ENCODE measurements at places on chromosomes 13 and 19.

GRCh38 chr13:46964789-46965527 lies 68.1 kb upstream of the HTR2A start:
- DNase-seq: no peak

- no peak for DNase-seq
These were observed 184.8 kb downstream of the TEX29 start for GRCh38 chr13:111505175-111505777.

GRCh38 chr19:55165952-55166529 lies 372 bp downstream of the DNAAF3 start:
- peak; percentile 38 for DNase-seq

- peak; percentile 83 for DNase-seq
These were observed 8.9 kb downstream of the ISYNA1 start for GRCh38 chr19:18428787-18429674.

GRCh38 chr19:17755977-17756670 lies 4.8 kb downstream of the FCHO1 start:
- peak; percentile 68 for DNase-seq

DNA sequence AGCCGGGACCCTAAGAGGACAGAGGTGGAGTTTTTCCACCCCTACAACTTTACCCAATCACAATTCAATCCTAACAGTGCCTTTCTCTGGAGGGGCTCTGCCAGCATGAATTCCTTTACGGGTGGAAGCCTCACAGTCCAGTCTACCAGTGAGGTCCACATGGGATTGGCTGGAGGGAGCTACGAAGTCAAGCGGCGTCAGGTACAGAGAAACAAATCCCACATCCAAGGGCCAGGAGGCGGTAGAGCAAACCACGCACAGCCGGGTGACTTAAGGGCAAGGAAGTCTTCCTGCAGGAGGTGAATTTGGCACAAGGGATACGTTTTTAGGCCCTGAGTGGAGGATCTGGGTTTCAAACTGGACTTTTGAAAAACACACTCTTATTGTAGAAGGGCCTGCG lies 199.6 kb downstream of the UQCRFS1 start:
- no peak for DNase-seq

GRCh38 chr13:41386211-41386610 lies 71.1 kb upstream of the RGCC start:
- no peak for DNase-seq

- DNase-seq: no peak
These were observed 7.4 kb upstream of the TBXA2R start for GRCh38 chr19:3613818-3614661.

DNA sequence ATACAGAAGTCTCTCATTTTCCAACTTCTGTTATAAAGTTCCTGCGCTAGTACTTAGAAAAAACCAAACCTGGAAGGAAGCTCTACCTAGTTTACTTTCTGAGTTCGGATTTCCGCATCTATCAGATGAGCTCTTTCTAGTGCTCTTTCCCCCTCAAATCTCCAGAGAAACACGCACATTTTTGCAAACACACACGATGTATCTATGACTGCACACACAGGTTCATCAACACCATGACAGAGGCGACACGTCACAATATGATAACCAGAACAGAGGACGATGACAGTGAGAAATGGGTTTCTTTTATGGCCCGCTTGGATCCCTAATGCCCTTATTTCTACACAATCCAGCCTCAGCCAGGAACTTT lies 629 bp upstream of the LRRC63 start:
- DNase-seq: peak; percentile 1

DNA sequence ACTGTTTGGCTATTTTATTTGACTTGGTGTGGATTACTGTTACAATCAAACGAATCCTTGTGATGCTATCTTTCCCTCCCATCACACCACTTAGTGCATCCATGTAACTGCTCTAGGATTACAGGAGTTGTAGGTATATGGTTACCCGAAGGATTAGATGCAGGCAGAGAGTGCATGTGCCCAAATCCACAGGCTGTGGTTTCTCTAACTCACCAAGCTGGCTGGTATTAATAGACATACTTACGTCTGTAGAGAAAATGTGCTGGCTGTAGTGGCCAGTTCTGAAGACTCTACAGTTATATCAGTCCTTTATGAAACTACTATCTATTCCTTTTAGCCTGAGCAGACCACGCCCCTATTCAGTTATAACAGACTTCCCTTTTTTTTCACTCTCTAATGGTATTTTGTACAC lies 1.1 kb upstream of the HMGB1 start:
- no peak for DNase-seq

DNA sequence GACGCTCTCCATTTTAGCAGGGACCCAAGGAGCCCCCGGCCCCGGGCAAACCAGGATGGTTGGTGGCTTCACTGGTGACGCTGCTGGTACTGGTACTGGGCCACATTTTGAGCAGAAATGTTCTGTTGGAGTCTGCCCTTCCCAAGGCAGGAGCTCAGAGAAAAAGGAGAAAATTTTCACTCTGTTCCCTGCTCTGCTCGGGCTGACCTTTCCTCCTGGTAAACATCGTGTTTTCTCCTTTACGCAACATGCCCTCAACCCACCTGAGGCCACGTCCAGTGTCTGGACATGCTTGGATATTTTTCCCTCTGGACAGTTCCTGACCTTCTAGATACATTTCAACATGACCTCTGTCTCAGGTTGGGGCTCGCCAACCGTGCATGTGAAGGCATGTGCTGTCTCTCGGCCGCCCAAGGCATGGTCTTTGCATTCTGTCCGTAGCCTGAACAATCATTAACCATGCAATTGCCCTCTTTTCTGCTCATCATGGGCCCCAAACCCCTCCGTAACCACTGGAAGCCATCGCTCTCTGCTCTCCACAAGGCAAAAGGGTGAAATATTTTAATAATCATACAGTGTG lies 115.2 kb upstream of the PEG3 start:
- DNase-seq: no peak

DNA sequence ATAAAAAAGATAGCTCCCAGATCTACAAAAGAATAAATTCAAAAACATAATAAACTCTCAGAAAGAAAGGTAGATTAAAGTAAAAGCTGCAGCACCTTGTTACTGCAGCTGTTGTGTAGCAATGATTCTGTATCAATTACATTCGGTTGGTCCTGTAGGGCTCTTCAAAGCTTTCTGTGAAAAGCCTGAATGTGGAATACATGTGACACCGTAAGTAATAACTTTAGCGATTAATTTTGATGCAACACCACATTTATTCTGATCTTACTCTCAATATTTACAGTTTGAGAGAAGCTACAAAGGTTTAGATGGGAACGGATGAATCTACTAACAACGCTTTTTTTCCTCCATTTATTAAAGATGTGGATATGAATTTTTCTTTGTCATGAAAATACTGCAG lies 279.2 kb downstream of the DACH1 start:
- no peak for DNase-seq

DNA sequence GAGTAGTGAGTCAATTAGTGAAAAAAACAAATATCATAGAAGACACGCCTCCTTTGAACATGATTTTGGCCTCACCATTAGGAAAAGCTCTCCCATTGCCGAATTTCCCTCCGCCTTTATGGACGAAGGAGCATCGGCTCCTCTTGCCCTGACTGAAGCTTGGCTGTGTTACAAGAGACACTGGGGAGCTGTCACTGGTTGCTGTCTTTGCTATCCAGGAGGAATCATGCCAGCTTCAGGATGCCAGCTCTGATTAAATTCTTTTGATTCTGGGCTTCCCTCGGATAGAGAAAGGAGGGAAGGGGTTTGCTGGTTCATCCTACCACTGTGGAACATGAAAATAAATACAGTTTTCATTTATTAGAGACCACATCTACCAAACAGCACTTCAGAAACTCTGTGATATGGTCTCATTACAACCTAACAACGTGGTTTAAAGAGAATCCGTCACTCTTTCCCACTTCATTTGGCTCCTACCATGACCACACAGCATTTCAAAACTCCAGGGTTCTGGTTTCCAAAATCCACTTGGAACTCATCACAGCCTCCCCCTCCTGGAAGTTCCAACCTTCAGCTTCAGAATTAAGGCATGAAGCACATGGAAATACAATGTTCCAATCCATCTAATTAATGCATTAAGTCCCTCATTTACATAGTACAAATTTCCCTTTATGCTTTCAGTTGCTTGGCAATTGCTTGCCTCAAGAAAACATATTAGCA lies 446.0 kb downstream of the EFNB2 start:
- no peak for DNase-seq
